ENCODE measurements at places on chromosomes 12 and 14. TPM values are rescaled to one million over a fixed set of nuclear protein-coding genes. Genes with fewer than 3 reads are reported as not detected.

Gene TSPAN11
- 2.3 TPM for total RNA-seq

Gene ADAM21
- 0.44 TPM for total RNA-seq

Gene SERPINA4
- total RNA-seq, result not detected

Gene RDH5
- 1.6 TPM for total RNA-seq

Gene CACNA2D4
- not detected for total RNA-seq

Gene KLRC1
- not detected for total RNA-seq

Gene CCDC92
- 10.0 TPM for total RNA-seq

Gene COCH
- 0.16 TPM for total RNA-seq

Gene WSCD2
- total RNA-seq, result not detected
